ENCODE measurements at places on chromosomes 1 and 21.
A peak's percentile ranks its signal among the peaks of the same experiment; 100 is the strongest.

- DNase-seq: no peak
These were observed 15.7 kb downstream of the EPHX1 start for GRCh38 chr1:225825607-225826007.

DNA sequence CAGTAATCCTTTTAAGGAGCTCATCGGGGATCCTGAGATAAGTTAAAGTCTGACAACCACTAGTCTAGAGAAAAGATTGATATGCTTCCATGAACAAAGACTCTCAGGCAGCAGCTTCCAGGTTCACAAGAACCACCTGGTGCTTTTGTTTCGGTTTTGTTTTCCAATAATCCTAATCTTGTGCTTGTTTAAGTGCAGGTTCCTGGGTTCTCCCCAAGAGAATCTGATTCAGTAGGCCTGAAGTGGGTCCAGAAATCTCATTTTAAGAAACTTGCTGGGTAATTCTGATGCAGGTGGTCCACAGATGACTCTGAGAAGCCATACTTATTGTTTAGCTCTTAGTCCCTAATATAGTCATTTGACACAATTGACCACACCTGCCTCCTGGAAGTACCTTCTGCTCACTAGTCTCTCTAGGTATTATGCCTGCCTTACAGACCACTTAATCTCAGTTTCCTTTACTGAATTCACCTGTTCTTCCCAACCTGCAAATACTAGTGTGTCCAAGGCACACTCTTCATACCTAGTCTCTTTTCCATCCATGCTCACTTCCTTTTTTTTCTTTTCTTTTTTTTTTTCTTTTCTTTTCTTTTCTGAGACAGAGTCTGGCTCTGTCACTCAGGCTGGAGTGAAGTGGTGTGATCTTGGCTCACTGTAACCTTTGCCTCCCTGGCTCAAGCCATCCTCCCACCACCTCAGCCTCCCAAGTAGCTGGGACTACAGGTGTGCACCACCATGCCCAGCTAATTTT is 20.5 kb upstream of the FRRS1 start:
- peak; percentile 32 for DNase-seq

GRCh38 chr1:109498161-109498801 is 4.4 kb downstream of the CYB561D1 start:
- DNase-seq: no peak

GRCh38 chr1:78464449-78464891 is 26.3 kb upstream of the PTGFR start:
- DNase-seq: no peak

GRCh38 chr1:159179906-159180305 is 8.5 kb downstream of the CADM3 start:
- DNase-seq: no peak
